ENCODE measurements at places on chromosomes 16 and 17.

- no peak for DNase-seq
Observed at GRCh38 chr16:9957002-9957401, 225.2 kb downstream of the GRIN2A start.

DNA sequence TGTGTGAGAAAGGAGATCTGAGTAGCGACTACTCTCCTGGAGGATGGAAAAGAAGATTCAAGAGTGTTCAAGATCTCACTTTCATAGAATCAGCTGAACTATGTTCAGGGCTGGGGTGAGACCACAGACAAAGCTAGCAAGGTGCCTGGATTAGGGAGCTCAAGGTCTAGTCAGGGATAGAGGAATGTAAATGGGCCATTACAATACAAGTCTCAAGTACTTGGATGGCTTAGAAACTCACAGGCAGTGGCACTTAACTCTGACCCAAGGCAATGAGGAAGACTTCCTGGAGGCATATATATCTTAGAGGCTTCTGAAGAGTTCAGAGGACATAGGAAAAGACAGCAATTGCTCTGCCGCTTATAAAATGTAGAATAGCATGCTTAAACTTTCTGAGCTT lies 184.9 kb upstream of the CDH11 start:
- DNase-seq = no peak

DNA sequence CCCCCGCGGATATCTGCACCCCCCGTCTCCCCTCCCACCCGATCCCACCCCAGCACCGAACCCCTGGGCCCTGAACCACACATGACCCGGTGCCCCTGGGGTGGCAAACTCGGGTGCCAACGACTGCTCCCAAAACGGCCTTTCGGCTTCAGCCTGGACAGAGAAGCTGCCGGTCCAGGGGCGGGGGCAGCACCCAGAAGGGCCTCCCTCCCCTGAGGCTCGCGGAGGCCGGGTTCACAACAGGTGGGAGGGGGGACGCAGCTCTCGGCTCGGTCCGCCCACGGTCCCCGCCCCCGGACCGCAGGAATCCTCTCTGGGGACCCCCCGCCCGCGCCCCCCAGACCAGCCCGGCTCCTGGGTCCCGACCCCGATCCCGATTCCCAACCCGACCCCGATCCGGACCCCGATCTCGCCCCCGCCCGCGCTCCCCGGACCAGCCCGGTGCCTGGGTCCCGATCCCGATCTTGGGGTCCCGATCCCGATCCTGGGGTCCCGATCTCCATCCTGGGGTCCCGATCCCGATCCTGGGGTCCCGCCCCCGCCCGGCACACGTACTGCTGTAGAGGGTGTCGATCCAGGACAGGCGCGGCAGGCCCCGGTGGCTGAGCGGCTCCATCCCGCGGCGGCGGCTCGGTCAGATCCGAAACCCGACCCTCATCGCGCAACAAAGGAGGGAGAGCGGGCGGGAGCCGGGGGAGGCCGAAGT lies 516 bp downstream of the ABR start:
- peak; percentile 65 for DNase-seq

DNA sequence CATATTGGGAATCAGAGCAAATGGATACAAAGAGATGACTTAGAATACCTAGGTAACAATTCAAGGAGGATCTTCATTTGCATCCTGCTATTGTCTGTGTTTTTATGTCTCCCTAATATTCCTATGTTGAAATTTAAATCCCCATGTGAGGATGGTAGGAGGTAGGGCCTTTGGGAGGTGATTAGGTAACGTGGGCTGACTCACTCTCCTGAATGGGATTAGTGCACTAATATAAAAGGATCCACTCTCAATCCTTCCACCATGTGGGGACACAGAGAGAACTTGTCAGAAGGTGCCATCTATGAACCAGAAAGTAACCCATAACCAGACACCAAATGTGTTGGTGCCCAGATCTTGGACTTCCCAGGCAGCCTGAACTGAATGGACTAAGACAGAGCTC lies 83.4 kb downstream of the CDH8 start:
- DNase-seq = no peak

DNA sequence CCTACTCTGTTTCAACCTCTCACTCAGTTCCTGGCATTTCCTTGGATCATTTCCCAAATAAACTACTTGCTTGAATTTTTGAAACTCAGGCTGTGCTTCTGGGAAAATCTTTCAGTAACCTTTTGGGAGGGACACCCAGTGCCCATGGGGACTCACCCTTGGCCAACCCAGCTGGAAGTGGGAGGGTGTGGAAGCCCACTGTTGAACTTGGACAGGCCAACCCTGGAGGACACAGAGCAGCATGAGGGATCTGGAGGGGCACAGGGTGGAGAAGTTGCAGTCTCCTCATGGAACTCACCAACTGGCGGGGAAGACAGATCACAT lies 11.2 kb downstream of the RTN4RL1 start:
- no peak for DNase-seq

DNA sequence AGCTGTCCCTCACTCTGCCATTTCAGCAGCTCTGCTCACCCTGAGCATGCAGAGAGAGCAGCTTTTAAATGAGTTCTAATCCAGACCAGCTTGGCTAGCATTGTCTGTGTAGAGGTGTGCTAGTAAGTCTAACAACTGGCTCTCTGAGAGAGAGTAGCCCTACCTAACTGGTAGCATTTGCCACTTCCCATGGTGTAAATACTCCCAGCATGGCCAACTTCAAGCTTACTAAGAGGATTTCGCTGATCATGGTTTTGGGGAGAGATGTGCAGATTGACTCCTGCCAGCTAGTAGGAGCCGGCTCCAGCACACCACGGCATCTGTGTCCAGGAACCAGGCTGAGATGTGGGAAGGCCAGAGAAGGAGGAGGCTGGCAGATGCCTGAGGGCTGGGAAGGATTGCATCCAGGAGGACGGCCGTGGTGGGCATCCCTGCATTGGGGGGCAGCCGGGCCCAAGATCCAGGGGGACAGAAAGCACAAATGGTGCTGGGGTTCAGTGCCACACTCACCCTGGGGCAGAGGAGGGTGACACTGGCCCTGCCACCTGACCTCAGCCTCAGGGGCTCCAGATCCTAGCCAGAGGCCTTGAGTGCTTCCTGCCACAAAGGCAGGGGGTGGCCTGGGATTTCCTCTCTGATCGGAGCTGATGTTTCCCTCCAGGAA lies 394.9 kb upstream of the TNRC6C start:
- DNase-seq = no peak

DNA sequence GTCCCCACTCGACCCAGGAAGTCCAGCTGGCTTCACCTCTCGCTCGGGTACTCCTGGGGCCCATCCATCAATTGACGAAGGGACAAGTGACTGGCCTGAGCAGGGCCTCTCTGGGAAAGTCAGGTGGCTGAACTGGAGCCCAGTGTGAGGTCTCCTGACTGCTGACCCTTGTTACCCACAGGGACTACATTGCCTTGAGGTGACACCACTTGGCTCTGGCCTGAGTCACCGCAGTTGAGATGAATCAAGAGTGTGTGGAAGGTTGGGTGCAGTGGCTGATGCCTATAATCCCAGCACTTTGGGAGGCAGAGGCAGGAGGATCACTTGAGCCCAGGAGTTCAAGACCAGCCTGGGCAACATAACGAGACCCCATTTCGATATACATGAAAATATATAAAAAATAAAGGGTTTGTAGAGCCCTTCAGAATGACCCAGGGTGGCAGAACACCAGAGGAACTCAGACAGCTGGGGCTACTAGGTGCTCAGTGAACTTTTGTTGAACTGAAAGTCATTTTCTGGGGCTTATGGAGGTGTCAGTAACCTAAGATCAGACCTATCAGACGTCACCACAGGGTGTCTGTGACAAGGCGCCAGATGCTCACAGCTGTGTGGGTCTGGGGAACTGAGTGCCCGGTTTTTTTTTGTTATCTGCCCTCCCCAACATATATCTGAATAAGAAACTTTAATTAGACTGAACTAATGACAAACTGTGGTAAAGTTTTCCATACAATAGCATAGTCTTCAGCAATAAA lies 14.8 kb upstream of the ZFP90 start:
- no peak for DNase-seq

DNA sequence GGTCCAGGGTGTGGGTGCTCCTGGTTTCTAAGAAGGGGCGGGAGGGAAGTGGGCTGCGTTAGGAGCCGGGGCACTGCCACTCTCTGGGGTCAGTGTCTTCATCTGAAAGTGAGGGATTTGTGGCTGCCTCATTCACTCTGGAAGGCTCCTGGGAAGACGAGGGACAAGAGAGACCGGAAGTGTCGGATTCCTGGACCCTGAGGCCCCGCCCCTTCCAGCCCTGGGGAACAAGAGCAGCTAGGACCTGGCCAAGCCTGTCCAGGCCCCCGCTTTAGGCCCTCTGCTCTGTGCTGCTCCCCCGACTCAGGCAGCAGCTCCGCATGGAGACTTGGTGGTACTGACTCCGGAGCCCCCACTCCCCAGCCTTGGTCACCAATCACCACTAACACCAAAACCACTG lies 6.5 kb downstream of the LGALS3BP start:
- no peak for DNase-seq

GRCh38 chr17:18187821-18188761 lies 4.5 kb downstream of the ALKBH5 start:
- no peak for DNase-seq

DNA sequence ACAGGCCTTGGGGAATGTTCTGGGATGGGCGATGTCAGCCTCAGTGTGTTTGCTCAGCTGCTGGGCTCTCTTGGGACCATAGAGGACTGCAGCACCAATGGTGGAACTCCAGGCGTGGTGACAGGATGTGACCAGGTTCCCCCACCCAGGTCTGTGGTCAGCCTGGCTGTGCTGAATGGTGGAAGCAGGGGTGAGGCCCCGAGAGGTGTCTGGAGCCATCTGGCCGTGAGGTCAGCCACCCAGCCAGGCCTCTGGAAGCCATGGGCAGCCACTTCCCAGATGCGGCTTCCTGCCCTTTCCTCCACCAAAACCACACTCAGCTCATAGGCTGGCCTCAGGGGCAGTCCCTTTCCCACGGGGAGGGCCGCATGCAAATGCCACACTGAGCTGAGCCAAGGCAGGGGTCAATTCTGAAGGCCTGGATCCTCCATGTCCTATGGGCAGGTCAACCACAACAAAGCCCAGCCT lies 7.8 kb upstream of the MAPK7 start:
- DNase-seq = no peak

- DNase-seq = no peak
Observed at GRCh38 chr17:17176341-17176740, 29.8 kb downstream of the PLD6 start.

Data from muscle of leg (tissue), 16 donors.